ENCODE measurements at places on chromosomes 5 and 9. TPM values are rescaled to one million over a fixed set of nuclear protein-coding genes. Genes with fewer than 3 reads are reported as not detected.

Gene GRM6
- not detected for total RNA-seq

Gene ARAP3
- 13.9 TPM for total RNA-seq

DNA sequence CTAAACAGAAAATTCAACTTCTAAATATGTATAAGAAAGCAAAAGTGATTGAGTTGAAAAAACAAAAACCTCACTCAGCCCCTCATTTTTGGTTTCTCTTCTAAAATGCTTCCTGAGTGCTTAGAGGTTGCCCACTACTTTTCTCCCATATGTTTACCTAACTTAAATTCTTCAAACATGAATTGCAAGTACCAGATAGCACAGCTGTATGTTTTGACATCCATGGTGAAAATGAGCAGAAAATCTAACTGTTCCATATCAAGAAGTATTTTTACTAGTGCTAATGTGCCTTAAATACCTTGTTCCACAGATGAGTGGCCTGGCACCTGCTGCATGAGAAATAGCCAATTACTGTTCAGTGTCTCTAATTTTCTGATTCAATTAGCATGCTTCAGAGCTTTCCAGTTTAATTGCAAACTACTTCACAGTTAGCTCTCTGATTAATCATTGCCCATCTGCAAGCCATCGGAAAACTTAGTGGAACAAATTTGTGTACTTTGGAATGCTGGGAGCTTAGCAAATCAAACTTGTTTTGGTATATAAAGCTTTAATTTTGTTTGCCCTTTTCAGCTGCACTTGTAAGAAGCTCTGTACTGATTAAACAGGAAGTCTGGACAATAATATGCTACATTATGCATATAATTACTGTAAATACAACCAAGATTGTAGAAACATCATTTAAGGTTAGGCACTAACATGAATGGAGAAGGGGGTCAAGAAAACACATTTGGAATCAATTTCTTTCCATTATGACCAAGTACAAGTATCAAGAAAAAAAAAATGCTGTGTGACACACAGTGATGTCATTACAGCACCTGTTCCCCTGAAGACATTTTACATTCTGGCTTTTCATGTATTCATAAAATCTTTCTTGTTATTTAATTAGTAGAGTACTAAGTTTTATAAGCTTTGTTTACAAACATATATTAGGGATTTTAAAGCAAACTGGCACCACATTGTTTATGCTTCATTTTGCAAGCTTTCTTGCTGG is 65.6 kb downstream of the POU5F2 start:
- H3K36me3 ChIP-seq, result no peaks in the 10 kb centered on the region
- no peak overlapping the region for H3K4me3 ChIP-seq
- H3K27me3 ChIP-seq, result no peaks in the 10 kb centered on the region
- H3K27ac ChIP-seq, result no peak overlapping the region
- no peaks in the 10 kb centered on the region for H3K4me1 ChIP-seq
- DNase-seq, result no peak

GRCh38 chr9:30075451-30076199 is 2308.8 kb upstream of the ACO1 start:
- no peak overlapping the region for H3K4me3 ChIP-seq
- H3K27ac ChIP-seq, result no peak overlapping the region
- no peaks in the 10 kb centered on the region for H3K36me3 ChIP-seq
- DNase-seq, result peak; percentile 32

DNA sequence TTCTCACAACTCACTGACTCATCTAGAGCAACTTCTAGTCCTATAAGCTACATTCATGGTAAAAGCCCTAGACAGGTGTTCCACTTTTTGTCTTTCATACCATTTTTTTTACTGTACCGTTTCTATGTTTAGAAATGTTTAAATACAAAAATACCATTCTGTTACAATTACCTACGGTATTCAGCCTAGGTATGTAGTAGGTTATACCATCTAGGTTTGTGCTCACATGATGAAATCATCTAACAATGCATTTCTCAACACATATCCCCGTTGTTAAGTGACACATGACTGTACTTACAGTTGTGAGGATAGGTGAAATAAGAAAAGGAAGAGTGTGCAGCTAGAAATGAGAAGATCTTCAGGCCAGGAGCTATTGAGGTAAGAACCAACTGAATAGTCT is 6.2 kb downstream of the CENPK start:
- no peak for DNase-seq
- no peak overlapping the region for H3K27ac ChIP-seq
- H3K4me1 ChIP-seq, result peaks cover 54% of the 10 kb centered on the region
- no peaks in the 10 kb centered on the region for H3K27me3 ChIP-seq
- H3K4me3 ChIP-seq, result no peak overlapping the region
- H3K36me3 ChIP-seq, result peaks cover 67% of the 10 kb centered on the region

DNA sequence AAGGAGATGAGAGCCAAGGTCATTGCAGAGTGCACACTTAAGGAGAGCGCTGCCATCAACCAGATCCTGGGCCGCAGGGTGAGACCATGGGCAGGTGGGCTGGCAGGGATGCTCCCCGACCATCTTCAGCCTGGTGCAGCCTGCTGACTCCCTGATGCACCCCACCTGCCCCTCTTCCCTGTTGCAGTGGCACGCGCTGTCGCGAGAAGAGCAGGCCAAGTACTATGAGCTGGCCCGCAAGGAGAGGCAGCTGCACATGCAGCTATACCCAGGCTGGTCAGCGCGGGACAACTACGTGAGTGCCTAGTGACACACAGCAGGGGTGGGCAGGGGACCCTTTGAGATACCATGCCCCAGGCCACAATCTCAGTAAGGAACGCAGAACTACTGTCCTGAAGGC is 28.3 kb downstream of the TCF7 start:
- H3K36me3 ChIP-seq, result peaks cover 45% of the 10 kb centered on the region
- H3K4me1 ChIP-seq, result peaks cover 18% of the 10 kb centered on the region
- DNase-seq, result no peak
- H3K4me3 ChIP-seq, result no peak overlapping the region
- no peak overlapping the region for H3K27ac ChIP-seq
- peaks cover 3% of the 10 kb centered on the region for H3K27me3 ChIP-seq

GRCh38 chr5:172950176-172950965 is 8.9 kb upstream of the RPL26L1 start:
- no peak for DNase-seq
- H3K4me1 ChIP-seq, result no peaks in the 10 kb centered on the region
- no peak overlapping the region for H3K27ac ChIP-seq
- no peaks in the 10 kb centered on the region for H3K36me3 ChIP-seq
- H3K27me3 ChIP-seq, result peaks cover under 1% of the 10 kb centered on the region
